Astrocyte of the hippocampus (primary cell): ENCODE measurements at places on chromosomes 1 and 21.

- DNase-seq = no peak
These were observed 21.2 kb upstream of the DIP2A start for GRCh38 chr21:46437511-46437910.

- DNase-seq = no peak
These were observed 29.1 kb downstream of the PIGP start for GRCh38 chr21:37043818-37044217.

GRCh38 chr1:77473690-77474089, 191.9 kb downstream of the AK5 start:
- peak; percentile 88 for DNase-seq

GRCh38 chr1:219271818-219272535, 98.3 kb downstream of the LYPLAL1 start:
- peak; percentile 65 for DNase-seq

DNA sequence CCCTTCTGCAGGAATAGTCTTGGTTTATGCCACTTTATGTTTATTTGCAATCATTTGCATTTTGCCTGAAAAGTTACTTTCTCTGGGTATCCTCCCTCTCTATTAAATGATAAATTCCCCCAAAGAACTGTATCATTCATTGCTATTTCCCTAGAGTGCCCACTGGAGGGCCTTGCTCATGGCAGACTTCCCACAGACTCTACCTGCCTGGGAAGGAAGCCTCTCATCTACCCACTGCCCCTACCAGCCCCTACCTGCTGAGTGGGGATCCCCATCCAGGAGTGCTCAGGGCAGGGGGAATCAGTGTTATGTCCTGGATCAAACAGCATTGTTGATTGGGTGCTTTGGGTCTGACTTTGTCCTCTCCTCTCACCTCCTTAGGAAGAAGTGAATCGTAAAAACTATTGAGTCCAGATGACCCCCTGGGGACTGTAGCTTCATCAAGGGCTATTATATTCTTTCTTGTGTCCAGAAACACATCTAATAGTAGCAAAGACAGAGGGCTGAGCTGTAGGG, 6.8 kb upstream of the LRRN2 start:
- DNase-seq = no peak

- no peak for DNase-seq
These were observed 42.5 kb downstream of the MRAP start for GRCh38 chr21:32340863-32341848.

DNA sequence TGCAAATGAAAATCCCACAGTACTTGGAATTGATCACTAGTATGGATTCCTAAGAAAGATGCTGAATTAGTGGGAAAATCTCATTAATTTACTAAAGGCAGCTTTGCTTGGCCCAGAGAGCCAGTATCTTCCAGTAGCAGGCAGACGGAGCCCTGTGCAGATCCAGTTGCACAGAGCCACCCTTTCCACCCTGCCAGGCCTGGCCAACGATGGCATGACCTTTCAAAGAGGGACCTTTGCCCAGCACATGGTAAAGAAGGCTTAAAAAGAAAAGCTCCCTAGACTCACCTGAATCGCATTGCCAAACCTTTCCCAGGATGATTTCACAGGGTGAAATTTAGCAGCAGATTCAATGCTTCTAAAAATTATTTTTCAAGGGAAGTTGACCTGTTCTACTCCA, 170.5 kb upstream of the CAMK1G start:
- no peak for DNase-seq

GRCh38 chr1:160702100-160702499, 9.5 kb downstream of the CD48 start:
- DNase-seq = no peak

DNA sequence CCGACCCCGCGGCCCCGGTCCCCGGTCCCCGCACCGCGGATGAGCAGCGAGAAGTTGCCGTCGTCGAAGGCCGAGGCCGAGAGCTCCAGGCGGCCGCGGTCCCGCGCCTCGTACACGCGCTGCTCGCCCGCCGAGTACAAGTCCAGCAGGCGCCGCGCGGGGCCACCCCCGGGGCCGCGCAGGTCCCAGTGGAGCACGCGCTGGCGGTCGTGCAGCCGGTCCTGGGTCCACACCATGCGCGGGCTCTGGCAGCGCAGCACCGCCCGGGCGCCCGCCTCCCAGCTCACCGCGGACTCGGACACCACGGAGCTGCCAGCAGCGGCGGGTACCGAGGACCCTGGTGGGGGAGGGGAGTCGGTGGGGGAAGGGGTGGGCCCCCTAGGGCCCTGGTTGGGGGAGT, 2.9 kb downstream of the MXRA8 start:
- DNase-seq = peak; percentile 69

GRCh38 chr1:212315907-212316306, 30.7 kb downstream of the PPP2R5A start:
- DNase-seq = peak; percentile 36

DNA sequence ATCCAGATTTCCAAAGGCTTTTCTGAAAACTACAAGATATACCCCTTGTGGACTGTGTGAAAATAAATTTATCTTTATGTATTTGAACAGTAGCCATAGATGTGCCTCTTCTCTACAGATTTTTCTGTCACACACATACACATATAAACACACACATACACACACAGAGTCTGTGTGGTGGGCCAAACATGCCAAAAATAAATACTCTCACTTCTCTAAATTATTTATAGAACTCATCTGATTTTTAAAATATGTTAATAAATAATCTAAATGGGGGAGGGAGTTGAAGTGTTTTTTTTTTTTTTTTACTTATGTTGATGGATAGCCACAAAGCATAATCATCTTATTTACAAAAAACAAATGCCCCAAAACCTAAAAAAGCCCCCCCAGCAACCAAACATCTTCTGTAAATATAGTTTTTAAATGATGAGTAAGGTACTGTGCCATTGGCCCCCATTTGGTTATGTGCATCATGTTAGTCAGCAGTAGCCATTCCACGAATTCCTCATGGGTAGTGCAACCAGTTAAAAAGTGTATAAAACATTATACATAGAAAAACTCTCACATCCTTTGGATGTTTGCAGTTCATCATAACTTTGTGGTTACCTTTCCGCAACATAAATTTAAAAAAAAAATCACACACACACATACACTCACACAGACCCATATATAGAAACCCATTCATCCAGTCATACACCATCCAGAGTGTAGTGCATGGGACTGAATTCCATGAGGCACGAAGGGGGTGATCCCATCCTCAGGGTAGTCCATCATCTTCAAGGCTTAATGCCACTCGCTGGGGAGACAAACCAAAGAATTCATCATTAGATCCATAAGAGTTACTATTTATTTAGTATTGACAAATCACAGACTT, 8.2 kb upstream of the MAGOH start:
- peak; percentile 66 for DNase-seq

DNA sequence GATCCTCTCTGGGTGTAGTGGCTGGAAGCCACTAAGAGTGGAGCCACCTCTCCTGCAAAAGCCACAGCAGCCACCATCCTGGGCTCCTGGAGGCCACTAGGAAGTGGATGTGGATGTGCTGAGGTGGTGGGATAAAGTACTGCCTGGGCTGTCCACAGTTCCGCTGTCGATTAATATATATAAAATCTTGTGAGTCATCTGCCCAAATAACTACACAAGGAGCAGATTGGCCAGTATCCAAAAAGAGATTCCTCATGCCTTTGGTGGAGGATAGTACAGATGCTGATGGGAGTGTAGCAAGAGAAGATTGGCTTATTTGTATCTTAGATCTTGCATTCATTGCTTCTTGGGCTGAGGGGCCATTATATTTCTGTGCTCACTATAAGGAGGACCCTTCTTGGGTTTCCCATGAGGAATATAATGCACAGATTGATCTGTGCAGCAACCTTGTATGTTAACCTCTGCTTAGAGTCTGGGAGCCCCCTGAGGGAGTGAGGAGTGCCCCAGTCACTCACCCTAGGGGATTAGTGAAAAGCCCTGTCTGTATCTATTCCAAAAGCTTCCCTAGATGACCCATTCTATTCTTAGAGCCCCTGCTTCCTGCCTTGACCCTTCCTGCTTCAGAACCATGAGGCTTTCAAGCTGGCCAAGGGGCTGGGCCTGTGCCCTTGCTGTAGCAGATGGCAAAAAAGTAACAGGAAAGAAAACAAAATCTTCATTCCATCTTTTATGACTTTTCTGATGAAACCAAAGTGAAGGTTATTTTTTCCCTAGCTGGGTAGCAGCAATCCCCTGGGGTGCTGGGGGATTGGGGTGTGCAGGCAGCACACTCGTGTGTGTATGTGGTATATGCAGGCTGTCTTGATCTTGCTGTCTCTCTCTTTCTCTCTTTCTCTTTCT, 31.7 kb downstream of the RCSD1 start:
- peak; percentile 40 for DNase-seq

GRCh38 chr1:41431490-41432350, 52.8 kb downstream of the EDN2 start:
- DNase-seq = no peak

DNA sequence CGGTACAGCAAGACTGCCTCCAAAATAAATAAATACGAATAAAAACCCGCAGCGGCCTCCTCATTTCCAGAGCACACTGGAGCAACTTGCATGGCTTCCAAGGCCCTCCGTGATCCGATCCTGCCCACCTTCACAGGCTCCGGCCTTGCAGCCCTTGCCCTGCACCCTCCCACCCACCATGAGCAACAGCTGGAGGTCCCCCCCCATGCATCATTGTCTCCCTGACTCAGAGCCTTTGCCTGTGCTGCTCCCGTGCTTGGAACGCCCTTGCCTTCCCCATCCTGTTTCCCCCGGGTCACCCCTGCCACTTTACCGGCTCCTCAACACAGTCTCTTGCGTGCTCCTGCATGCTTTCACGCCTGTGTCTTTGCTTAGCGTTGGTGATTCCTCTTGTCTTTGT, 71.0 kb upstream of the ANGPTL1 start:
- DNase-seq = no peak

DNA sequence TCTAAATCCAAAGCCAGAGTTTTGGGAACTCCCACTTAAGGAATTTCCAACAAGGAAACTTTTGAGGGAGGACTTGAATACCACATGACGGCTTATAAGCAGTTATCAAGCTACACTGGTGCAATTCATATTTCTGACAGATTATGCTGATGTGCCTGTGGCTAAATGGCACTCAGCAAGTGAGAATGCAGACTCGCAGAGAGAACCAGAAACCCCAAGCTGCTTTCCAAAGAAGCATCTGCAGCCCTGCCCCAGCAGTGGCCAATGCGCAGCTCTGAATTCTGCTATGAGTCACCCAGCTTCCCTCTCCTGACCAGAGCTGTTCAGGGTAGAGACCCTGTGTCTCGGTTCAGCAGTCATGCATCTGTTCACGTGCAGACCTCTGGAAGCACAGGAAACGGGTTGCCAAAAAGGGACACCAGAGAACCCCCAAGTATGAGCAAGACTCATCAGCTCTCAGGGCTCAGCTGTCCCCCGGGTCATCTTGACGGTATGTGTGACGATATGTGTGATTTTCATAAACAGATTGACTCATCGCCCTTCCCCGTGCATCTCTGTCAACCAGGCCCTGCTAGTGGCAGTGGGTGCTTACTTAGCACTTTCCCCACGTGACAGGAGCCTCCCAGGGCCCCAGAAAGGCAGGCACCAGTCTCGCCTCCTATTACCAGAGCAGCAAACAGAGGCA, 76.3 kb downstream of the ITPKB start:
- peak; percentile 91 for DNase-seq

GRCh38 chr1:228455715-228456114, 31.5 kb upstream of the RNF187 start:
- DNase-seq = peak; percentile 15
